ENCODE measurements at places on chromosomes 11 and 22.

DNA sequence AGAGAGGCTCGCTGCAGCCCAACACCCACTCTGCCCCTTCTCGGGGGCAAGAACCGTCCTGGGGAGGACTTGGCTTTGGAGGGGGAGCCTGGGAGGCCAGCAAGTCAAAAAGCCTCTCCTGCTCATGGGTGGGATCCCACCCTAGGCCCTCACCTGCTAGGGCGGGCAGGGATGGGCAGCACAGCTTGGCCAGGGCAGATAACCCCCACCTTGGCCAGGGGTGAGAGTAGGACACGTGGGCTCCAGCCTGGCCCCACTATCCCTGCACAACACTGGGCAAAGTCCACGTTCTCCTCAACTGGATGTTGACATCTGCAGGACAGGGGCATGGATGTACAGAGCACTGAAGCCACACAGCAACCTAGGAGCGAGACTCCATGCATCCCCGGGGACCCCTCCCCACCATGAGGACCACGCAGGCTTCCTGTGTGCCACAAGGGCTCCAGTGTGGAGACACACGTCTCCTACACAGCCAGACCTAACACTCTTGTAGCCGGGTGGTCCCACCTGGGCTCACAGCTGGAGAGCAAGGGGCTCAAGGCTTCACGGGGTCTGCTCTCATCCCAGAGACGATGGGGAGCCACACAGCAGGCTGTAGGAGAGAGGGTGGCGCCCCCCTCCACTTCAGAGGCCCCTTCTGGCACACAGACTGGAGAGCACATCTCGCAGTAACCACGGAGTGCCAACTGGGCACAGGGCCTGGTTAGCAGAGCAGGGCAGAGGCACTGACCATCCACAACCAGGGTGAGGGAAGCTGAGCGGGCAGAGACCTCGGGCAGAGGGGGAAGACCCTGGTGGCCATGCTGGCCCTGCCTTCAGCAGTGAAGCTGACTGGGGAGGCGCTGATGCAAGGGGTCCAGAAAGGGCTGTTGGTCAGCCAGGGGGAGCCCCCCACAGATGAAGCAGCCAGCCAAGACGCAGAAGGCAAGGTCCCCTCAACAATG, 171.1 kb downstream of the CRYBB2 start:
- no peak for DNase-seq

DNA sequence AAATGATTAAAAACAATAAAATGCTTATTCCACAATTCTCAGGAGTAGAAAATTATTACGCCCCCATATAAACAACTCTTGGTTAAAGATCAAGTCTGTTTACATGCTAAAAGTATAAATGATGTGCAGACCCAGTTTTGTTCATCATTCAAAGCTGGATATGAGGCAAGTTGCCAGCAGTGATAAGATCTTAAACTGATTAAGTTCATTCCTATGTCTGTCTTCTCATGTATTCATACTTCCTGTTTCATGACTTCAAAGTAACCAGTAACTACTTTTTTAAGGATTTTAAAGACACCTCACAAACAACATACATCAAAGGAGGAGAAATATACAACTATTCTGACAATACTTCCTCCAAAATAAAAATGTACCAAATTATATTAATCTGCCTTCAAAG, 55.0 kb upstream of the ARHGAP32 start:
- DNase-seq: no peak

DNA sequence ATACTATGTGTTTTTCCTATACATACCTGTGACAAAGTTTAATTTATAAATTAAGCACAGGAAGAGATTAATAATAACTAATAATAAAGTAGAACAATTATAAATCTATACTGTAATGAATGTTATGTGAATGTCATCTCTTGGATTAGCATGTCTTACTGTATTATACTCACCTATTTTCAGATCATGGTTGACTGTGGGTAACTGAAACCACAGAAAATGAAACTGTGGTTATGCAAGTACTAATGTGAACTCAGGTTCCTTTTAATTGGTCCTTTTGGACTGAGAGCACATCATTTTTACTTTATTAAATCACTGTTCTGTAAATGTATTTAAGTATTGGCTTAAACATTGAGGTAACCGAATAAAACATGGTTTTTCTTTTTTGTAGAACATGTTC, 108.8 kb downstream of the PPP6R3 start:
- DNase-seq: no peak

- no peak for DNase-seq
Measured at GRCh38 chr11:65790902-65791650, 4.2 kb downstream of the OVOL1 start.

DNA sequence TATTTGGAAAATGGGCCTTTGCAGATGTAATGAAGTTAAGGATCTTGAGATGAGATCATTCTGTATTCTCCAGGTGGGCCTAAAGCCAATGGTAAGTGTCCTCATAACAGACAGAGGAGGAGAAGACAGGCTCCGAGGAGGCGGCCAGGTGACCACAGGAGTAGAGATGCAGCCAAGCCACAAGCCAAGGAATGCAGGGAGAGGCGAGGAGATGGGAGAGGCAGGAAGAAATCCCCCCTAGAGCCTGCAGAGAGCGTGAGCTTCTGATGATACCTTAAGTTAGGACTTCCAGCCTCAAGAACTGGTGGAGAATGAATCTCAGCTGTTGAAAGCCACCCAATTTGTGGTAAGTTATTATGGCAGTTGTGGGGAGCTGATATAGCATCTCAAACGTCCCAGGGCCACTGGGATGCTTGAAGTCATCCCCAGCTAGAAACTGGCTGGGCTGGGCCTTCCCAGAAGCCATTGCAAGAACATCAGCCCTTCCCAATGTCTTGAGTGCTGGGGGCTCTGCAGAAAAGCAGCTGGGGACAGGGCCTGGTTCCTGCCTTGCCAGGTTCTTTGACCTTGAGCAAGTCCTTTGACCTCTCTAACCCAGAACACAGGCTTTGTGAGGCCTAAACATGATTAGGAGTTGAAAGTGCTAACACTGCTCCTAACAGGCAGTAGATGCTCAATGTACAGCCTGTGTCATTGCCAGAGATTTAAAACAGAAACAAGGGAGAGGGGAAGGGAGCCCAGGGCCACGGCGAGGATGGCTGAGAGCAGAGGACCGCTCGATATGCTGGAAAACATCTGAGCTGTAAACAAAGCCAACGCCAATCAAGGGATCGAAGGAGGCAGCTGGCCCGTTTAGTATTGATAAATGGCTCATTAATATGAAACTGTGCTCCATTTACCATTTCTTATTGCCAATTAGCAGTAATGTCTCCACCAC, 632.3 kb downstream of the TBC1D22A start:
- no peak for DNase-seq

- no peak for DNase-seq
Measured at GRCh38 chr22:41338614-41339212, 37.4 kb downstream of the ZC3H7B start.

DNA sequence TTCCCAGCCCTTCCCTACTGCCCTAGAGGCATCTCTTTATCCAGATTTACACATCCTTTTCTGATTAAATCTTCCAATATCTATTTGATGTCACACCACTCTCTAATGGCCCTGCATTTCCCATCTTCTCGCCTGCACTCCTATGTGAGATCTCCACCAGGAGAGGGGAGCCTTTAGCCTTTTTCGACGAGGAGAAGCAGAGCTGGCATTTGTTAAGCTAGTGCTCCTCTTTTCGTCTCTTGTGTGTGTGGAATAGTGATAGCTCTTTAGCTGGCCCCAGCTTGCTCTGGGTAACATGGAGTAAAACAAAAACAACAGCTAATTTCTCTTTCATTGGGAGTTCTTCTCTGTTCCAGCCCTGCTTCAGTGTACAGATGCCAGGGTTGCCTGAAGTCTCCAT, 536.5 kb downstream of the NTM start:
- DNase-seq: no peak

- DNase-seq: no peak
Measured at GRCh38 chr11:109584001-109584972, 162.3 kb downstream of the C11orf87 start.

GRCh38 chr11:40445391-40445790, 1014.1 kb downstream of the LRRC4C start:
- DNase-seq: no peak

GRCh38 chr11:17744151-17744940, 9.8 kb downstream of the KCNC1 start:
- DNase-seq: no peak

DNA sequence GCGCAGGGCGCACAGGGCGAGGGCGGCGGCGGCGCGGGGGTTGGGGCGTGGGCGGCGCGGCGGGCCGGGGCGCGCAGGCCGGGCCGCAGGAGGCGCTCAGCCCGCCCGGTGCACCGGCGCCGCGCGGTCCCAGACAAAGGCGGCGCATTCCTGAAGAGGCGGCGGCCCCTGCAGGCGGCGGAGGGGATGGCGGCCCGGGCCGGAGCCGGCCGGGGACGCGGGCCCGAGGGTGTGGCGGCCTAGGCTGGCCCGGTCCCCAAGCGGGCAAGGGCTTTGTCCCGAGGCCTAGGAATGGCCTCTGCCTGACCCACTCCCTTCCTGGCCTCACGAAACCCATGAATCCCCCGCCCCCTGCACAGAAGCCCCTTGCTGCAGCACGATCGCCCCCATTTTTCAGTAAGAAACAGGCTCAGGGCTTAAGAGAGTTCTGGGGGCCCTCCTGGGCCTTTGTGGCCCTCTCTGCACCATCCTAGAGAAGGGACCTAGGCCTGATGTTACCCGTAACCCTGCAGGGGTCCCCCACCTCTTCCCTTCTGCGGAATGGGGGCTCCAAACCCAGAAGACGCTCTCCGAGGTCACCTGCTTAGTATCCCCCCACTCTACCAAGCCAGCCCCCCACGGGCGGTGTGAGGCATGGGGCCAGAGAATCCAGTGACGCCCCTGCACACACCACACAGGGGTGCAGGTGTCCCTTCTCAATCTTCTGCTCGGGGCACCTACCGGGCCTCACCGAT, at the start of gene RTN4R:
Gene RTN4R, minus strand, starts transcription at position 40 of the 734 bp plus-strand sequence. CDS start 226 bp downstream, outside the sequence.
- no peak for DNase-seq

DNA sequence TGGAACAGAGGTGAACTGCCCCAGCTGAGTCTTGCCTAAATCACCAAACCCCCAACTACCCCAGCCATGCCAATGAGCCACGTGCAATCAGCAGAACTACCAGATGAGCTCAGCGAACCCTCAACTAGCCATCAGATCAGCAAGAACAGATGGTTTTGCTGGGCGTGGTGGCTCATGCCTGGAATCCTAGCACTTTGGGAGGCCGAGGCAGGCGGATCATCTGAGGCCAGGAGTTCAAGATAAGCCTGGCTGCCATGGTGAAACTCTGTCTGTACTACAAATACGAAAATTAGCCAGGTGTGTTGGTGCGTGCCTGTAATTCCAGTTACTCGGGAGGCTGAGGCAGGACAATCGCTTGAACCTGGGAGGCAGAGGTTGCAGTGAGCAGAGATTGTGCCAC, 374.3 kb downstream of the NXPE2 start:
- DNase-seq: no peak

- no peak for DNase-seq
Measured at GRCh38 chr11:10692531-10693115, 932 bp downstream of the IRAG1 start.

- no peak for DNase-seq
Measured at GRCh38 chr11:124896821-124897391, 759 bp downstream of the ROBO4 start.

- no peak for DNase-seq
Measured at GRCh38 chr22:30424534-30425326, 838 bp upstream of the MTFP1 start.

DNA sequence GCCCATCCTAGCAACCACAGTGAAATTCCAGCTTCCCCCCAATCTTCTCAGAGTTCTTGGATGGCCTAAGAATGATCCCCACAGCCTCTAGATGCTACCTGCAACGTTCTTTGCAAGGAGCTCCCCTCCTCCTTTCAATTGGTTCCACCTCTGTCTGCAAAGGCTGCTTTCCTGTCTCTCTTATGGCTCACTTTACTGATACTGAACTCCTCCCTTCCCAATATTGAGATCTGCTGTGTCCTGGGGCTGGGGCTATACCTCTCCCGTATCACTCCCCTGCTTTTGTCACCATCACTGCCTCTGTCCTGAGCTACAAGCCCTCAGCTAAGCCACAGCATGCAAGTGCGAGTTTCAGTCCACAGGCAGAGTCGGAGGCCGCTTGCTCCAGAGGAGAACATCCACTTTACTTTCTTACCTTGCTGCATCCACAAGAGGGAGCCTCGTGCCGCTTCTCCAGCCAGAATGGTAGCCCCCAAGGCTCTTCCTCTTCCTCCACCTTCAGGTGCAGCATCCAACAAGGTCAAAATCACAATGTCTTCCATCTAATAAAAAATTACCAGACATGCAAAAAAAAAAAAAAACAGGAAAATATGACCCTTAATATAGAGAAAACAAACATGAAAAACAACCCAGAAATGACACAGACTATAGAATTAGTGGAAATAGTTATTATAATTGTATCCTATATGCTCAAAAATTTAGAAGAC, 48.6 kb upstream of the TMEM45B start:
- DNase-seq: no peak

DNA sequence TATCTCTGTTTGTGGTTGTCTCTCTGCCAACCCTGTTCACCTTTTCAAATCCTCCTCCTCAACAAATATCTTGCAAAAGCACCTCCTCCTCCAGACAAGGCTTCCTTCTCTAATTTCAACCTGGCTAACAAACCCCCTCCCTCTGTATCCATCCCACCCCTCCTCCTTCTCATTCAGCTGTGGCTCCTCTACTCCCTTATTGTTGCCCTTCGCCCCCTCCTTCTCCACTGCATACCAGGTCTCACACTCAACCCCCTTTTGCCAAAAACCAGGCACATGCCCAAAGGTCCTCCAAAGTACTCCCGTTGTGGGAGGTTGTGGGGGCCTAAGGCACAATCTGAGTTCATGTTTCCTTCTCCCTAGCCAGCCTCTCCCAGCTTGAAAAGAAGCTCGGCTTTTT, 110.6 kb downstream of the JRKL start:
- DNase-seq: no peak

GRCh38 chr11:66543263-66544107, 2.4 kb downstream of the ZDHHC24 start:
- no peak for DNase-seq

DNA sequence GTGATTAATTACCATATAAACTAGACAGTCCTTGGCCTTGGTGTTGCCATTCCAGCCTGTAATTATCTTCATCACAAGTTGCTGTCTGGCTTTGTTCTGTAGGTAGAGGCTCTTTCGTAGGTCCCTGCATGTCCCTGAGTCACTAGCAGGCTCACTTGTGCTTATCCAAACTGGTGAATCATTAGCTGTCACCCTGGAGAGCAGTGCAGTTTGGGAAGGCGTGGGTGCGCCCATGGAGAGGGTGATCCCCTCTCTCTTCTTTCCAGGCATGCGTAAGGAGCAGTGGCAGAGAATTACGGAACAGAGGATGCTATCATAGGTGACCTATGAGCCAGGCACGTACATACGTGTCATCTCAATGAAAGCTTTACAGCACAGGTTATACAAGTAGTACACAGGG, 11.0 kb upstream of the EHF start:
- no peak for DNase-seq

- no peak for DNase-seq
Measured at GRCh38 chr22:43011079-43011478, 3.9 kb downstream of the PACSIN2 start.

DNA sequence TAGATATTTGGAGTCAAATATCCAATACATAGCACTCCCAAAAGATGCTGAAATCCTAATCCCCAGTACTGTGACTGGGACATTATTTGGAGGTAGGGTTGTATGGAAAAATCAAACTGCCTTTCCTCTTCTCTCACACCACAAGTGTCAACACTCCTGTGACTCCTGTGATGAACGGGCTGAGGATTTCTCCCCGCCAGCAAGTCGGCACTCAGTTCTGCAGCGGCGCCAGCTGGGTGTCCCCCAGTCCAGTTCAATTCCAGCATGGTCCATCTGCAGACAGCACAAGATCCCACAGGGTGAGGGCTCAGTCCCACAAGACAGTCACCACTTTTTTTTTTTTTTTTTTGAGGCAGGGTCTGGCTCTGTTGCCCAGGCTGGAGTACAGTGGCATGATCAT, 4.3 kb upstream of the PARVB start:
- no peak for DNase-seq

GRCh38 chr11:93279851-93280347, 50.6 kb upstream of the DEUP1 start:
- no peak for DNase-seq

Measured in AG04450 (cell line).